ENCODE measurements at places on chromosomes 3 and 15.

DNA sequence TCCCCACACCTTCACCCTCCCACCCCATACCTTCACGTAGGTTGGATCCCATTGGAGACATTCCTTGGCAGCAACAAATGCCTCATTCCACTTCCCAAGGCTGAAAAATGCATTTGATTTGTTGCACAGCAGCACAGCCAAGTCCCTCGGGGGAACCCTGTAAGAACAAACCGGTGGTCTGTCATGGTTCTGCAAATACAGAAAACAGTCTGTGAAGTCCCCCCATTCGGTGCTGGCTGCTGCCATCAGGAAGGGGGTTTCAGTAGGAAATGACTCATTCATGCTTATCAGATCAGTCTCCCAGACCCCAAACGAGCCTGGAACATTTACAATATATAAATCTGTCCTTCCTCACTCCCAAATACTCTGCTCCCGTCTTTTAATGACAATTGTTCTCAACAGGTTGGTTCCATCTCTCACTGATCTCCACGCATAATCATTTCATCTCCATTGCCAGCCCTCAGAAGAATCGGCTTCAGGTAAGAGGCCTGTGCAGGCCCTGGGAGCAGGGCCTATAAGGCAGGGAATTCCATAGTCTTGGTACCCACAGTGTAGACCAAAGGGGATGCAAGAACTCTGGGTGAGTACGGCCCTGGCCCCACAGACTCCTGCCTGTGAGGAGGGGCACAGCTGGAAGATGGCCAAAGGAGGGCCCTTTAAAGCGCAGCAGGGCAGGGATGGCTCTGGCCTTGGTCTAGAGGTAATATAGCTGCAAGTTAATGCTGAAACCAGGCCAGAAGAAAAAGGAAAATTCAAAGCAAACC lies 41.6 kb downstream of the TRANK1 start:
- DNase-seq: no peak

DNA sequence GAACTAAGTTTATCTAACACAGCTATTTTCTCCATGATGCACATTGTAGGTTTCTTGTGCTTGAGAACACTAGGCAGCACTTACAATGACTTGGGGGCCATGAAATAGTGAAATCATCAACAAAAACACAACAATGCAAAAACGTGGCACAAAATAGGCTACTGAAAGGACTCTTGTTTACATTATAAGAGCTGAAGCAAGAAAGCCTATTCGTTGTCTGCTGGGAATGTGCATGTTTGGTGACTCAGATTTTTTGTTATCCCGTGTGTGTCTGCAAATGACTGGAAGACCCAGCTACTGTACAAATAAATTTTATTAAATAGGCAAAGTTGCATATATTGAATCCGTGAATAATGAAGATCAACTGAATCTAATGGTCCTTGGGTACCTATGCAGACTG lies 85.0 kb downstream of the TCF12 start:
- no peak for DNase-seq

GRCh38 chr3:52204337-52205073 lies 6.5 kb downstream of the ALAS1 start:
- DNase-seq: no peak

DNA sequence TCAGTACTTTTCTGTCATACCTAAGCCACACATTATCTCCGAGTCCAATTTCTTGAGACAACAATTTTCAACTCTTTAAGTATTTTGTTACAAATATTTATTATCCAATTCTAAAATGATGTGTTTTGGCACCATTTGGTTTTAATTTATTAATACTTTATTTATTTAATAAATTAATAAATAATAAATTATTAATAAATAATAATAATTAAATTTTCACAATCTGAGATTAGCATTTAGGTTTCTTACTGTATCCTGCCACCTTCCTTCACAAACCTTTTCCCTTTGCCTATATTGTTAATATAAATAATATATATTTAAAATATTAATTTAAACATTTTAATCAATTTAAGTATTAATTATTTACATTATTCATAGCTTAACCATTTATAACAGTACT lies 23.9 kb downstream of the TMEM207 start:
- DNase-seq: no peak

DNA sequence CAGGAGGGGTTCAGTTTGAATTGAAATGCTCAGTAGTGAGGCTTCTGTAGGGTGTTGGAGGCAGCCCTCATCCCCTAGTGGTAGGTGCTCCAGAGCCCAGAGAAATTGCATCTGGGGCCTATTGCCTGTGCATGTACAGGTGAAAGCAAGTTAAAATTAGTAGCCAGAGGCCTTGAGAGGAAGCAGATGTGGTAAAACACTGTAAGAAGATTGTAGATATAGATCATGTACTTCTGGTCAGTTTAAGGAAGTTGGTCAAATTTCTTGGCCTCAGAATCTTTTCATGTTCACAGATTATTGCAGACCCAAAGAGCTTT lies 34.6 kb downstream of the IGSF10 start:
- no peak for DNase-seq

DNA sequence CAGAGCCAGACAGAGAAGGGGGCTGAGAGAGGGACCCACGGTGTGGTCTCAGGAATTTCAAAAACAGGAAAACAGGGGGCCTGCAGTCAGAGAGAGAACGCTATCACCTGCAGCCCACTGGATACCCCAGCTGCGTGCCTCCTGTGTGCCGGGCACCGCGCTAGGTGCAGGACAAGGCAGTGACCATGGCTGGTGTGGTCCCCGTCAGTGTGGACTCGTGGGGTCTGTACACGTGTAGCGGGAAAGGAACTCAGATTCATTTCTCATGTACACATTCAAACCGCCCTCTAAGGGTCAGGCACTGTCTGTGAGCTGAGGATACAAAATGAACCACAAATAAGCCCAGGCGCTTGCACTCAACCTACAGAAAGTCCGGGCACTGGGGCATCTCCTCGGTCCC lies 20.9 kb downstream of the SSUH2 start:
- no peak for DNase-seq

DNA sequence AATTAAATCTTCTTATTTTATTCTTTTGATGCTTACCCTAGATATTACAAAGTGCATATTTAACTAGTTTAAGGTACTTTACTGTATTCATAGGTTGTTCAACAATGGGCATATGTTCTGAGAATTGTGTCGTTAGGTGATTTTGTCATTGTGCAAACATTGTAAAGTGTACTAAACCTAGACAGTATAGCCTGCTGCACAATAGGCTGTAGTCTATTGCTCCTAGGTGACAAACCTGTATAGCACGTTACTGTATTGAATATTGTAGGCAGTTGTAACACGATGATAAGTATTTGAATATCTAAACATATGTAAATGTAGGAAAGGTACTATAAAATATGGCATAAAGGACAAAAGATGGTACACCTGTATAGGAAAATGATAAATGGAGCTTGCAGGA lies 100.7 kb downstream of the CACNA2D3 start:
- no peak for DNase-seq

- no peak for DNase-seq
Measured at GRCh38 chr3:96213393-96213792, 601.0 kb upstream of the EPHA6 start.

DNA sequence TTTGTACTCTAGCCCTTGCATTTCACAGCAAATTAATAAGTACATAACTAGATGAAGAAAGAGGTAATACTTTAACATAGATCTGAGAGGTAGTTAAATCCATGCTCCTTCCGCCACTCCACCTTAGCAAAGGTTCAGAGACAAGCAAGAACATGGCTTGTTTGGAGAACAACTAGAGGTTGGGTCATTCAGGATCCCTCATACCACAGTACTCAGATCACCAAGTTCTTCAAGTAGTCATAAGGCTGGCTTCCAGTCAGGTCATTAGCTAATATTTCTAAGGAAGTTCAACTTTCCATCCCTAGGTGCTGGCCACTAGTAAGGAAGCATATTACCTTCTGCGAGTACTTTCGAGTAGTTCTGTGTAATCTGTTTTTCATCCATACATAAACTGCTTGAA lies 44.1 kb downstream of the CD200R1 start:
- DNase-seq: no peak

DNA sequence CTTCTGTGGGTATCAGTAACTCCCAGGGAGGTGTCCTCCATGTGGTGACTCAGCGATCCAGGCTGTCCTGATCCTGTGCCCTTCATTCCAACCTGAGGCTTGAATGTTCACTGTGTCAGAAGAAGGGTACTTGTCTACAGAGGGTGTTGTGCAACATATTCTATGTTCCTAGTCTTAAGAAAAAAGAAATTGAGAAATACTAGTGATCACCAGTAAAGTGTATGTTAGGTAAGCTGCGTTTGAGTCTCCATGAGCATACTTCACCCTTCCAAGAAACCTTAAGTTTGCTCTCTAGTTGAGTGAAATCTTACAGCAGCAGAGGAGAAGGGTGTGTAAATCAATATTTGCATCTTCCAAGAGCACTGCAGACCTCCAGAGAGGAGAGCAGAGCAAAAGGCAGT lies 122.2 kb upstream of the SLC24A5 start:
- no peak for DNase-seq

DNA sequence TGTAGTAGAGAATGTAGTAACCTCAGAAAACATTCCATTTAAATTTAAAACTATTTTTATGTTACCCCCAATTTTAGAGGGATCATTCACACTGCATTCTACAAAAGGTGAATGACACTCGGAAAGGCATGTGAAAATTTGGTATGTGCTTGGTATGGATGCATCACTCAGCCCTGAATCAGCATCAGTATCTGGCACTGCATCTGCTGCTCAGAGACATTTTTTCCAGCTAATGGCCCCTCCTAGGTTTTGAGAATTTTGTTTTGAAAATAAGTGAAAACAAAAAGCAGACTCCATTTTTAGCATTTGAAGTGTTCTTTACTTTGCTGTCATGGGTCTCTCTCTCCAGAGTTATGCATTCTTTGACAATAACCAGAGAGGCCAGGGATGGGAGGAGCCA lies 15.6 kb upstream of the WWTR1 start:
- no peak for DNase-seq

GRCh38 chr3:29141918-29142275 lies 139.0 kb upstream of the RBMS3 start:
- no peak for DNase-seq

DNA sequence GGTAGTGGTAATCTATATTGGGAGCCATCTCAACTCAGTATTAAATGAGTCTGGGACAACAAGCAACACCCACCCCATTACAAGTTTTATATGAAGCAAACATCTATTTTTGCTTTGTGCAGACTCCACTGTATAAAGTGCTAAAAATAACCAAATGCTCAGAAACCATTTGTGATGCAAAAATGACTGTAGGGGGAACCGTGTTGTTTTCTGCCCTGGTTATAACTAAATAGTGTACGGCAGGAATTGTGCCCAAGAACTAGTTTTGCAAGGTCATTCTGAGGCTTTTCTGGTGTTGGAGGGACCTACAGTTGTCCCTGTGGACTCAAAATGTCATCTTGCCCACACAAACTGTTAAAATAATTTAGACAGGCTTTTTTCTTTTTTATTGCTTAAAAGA lies 88.3 kb downstream of the ITPR1 start:
- no peak for DNase-seq

- peak; percentile 79 for DNase-seq
Measured at GRCh38 chr3:185976977-185977678, 39.3 kb upstream of the TRA2B start.

GRCh38 chr15:38300395-38300794 lies 47.8 kb downstream of the SPRED1 start:
- no peak for DNase-seq

- peak; percentile 23 for DNase-seq
Measured at GRCh38 chr3:150495563-150496168, 50.6 kb downstream of the SERP1 start.

GRCh38 chr3:186308549-186308948 lies 53.5 kb downstream of the DGKG start:
- no peak for DNase-seq

GRCh38 chr15:56076640-56077039 lies 83.2 kb upstream of the NEDD4 start:
- DNase-seq: no peak

DNA sequence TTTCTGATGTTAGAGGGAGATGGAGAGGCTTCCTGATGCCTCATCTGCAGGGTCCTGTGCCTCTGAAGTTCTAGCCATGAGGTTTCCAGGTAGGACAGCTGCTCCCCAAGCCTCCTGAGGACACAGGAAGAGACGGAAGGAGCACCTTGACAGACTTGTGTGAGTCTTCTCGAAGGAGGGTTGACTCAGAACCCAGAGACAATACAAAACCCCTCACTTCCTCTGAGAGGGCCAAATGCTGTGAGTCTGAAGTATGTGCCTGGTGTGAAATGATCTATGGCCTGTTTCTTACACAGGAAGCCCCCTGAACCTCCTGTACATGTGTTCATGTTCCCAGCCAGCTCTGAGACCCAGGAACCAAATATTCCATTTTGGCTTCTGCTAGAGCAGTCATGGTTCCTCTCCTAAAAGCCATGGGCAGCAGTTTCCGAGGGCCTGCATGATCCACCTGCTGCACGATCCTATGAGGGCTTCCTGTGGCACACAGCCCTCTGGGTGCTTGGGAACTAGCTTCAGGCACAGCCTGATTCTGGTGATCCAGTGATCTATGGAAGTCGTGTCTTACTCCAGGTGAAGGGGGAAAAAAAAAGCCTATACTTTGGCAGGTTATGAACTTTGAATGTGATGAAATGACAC lies 62.2 kb downstream of the AAGAB start:
- no peak for DNase-seq

- no peak for DNase-seq
Measured at GRCh38 chr3:146071632-146072031, 89.4 kb downstream of the PLOD2 start.

- DNase-seq: peak; percentile 52
Measured at GRCh38 chr3:71050538-71051258, 532.8 kb downstream of the FOXP1 start.

DNA sequence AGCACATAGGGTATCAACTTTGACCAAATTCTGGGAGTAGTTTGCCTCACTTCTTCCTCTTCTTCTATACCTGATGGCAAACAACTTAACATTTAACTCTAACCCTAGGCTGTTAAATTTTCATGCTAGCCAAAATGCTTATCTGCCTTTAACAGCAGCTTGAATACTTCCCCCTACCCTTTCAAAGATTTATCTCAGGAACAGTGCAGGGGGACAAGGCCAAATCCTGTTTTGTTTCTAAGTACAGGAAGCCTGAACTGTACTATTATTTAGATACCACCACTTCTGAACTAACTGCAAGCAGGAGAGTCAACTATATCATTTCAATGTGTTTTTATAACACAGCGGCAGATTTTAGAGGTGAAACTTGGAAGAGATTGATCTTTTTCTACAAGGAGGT lies 104.0 kb upstream of the CNTN6 start:
- no peak for DNase-seq

DNA sequence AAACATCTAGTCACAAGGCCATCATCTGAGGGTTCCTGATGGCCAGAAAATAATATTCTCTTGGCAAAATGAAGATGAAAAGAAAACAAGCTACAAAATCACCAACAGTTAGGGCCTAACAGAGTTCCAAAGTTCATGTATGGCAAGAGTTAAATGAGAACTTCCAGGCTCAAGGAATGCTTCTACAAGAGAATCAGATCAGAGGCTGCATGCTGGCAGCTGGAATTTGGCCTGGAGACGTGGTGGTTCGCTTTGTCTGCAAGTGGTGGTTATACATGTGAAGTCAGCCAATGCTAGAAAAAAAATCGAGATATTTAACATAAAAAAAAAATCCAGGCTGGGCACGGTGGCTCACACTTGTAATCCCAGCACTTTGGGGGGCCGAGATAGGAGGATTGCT lies 5.6 kb downstream of the SIAH2 start:
- DNase-seq: no peak

- no peak for DNase-seq
Measured at GRCh38 chr15:78301326-78301725, 1.9 kb upstream of the SKIC8 start.
